Endothelial cell (in vitro differentiated cells): ENCODE measurements at places on chromosomes 2 and 18. TPM values are rescaled to one million over a fixed set of nuclear protein-coding genes. Genes with fewer than 3 reads are reported as not detected.

Gene TRIP12
- 363 TPM for total RNA-seq

Gene SIX3
- not detected for total RNA-seq

Gene ARID5A
- 16.4 TPM for total RNA-seq

Gene ADD2
- 54.0 TPM for total RNA-seq

Gene TMEM37
- 11.4 TPM for total RNA-seq

Gene TBR1
- total RNA-seq = 0.08 TPM

Gene CDK15
- total RNA-seq = not detected

Gene CCDC141
- total RNA-seq = 0.67 TPM

Gene ALPP
- not detected for total RNA-seq

Gene SERPINB11
- total RNA-seq = not detected

Gene DOCK10
- total RNA-seq = 7.6 TPM

Gene KCNJ13
- total RNA-seq = not detected

Gene MAP3K2
- total RNA-seq = 27.3 TPM

Gene C2orf78
- total RNA-seq = not detected

Gene UGT1A3
- total RNA-seq = not detected

Gene LYG1
- total RNA-seq = 1.4 TPM
